ENCODE measurements at places on chromosomes 2 and 18. TPM values are rescaled to one million over a fixed set of nuclear protein-coding genes. Genes with fewer than 3 reads are reported as not detected.

The NEU4 gene
- 0.18 TPM for total RNA-seq

The DYNAP gene
- total RNA-seq, result not detected

The PPP1R1C gene
- total RNA-seq, result 0.28 TPM

The SCYGR4 gene
- total RNA-seq, result not detected

The WNT10A gene
- not detected for total RNA-seq

The FSHR gene
- total RNA-seq, result not detected

The SNED1 gene
- total RNA-seq, result 0.14 TPM

The NLRC4 gene
- total RNA-seq, result not detected

The ACMSD gene
- total RNA-seq, result not detected

The RGPD3 gene
- 0.37 TPM for total RNA-seq

The SNRNP27 gene
- total RNA-seq, result 66.7 TPM

Data from smooth muscle cell of the umbilical artery (primary cell).